ENCODE measurements at places on chromosomes 1 and 21. TPM values are rescaled to one million over a fixed set of nuclear protein-coding genes. Genes with fewer than 3 reads are reported as not detected.

NDUFV3 gene
- total RNA-seq: 24.4 TPM

CFAP107 gene
- not detected for total RNA-seq

TEDDM1 gene
- not detected for total RNA-seq

KRTAP19-3 gene
- not detected for total RNA-seq

LHX8 gene
- not detected for total RNA-seq

NUP133 gene
- total RNA-seq: 65.3 TPM

- no peaks in the 10 kb centered on the region for H3K27me3 ChIP-seq
- H3K4me1 ChIP-seq: peaks cover 34% of the 10 kb centered on the region
- no peaks in the 10 kb centered on the region for H3K36me3 ChIP-seq
- no peak for DNase-seq
Measured at GRCh38 chr1:43769350-43769908, 62.1 kb downstream of the ST3GAL3 start.

DNA sequence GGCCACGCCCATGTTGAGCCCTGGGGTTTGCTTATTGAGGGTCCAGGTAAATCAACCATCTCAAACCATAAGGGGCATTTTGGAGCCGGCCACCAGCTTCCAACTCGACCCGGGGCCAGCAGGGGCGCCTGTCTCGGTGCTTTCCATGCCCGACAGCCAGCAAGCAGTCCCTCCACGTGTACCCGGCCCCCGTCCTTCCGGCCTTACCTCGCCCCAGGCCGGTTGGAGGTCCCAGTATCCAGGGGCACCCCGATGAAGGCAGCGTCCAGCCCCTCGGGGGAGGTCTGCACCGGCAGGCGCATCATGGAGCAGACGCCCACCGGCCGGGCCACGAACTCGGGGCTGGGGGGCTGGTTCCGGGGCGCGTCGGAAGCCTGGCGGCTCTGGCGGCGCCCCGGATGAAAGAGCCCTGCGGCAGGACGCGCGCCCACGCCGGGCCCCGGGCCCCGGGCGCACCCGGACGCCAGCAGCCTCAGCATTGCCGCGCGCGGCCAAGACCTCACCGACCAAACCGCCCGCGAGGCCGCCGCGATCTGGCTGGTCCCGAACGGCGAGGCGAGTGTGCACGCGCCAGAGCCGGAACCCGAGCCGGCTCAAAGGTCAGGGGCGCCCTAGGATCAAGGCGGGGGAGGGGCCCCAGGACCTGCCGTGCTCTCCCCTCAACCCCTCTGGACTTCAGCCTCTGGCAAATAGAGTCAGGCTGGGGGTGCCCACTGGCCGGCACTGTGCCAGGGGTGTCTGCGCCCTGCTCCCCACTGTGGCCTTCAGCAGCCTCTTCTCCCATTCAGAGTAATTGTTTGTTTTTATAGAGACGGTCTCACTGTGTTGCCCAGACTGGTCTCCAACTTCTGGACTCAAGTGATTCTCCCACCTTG lies at the start of gene AGMAT:
Gene AGMAT, minus strand, starts transcription at position 563 of the 875 bp plus-strand sequence. Its CDS starts 84 bp downstream, at position 479.
- H3K27me3 ChIP-seq: peaks cover 20% of the 10 kb centered on the region
- no peaks in the 10 kb centered on the region for H3K36me3 ChIP-seq
- H3K27ac ChIP-seq: no peak within 1 kb of the TSS
- peak; percentile 73 for DNase-seq

GRCh38 chr21:42900446-42900845 lies 7.3 kb downstream of the NDUFV3 start:
- H3K36me3 ChIP-seq: no peaks in the 10 kb centered on the region
- no peaks in the 10 kb centered on the region for H3K4me1 ChIP-seq
- H3K4me3 ChIP-seq: no peak overlapping the region

DNA sequence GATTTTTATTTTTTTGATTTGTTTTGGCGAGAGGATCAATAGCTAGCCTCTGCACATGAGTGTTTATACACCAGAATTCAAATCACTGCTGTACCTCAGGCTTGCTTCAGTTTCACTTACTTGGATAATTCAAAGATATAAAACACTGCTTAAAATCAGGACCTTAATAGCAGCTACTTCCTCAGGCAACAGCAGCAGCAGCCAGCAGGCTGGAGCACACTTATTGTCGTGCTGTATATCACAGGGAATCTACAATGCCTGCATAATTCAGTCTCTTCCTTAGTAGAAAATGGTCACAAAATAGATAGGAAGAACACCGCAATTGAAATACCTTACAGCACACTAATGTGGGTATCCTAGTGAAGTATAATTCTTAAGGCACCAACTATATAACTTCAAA lies 497.3 kb downstream of the NEGR1 start:
- no peaks in the 10 kb centered on the region for H3K27me3 ChIP-seq
- no peaks in the 10 kb centered on the region for H3K4me1 ChIP-seq
- H3K36me3 ChIP-seq: no peaks in the 10 kb centered on the region
- H3K27ac ChIP-seq: no peak overlapping the region

- no peaks in the 10 kb centered on the region for H3K4me1 ChIP-seq
- H3K27me3 ChIP-seq: no peaks in the 10 kb centered on the region
- no peaks in the 10 kb centered on the region for H3K36me3 ChIP-seq
- no peak overlapping the region for H3K4me3 ChIP-seq
Measured at GRCh38 chr1:170340308-170340707, 191.7 kb upstream of the GORAB start.

DNA sequence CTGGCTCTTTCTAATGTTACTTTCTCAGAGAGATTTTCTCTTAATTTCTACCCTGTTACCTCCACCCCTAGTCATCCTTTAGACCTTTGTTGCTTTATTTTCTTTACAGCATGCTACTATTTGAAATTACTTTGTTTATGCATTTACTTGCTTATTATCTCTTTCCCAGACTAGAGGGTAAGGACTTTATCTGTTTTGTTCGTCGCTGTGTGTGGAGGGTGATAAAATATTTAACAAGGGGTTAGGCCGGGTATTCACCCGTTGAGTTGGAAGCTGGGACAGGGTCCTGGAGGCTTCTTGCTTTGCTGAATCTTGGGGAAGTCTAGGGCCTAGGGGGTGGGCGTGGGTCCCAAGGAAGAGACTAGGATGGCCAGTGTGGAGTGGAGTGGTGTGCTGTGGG lies 43.6 kb downstream of the CDC14A start:
- H3K36me3 ChIP-seq: peaks cover 6% of the 10 kb centered on the region
- H3K4me3 ChIP-seq: no peak overlapping the region
- peaks cover 9% of the 10 kb centered on the region for H3K4me1 ChIP-seq
- no peaks in the 10 kb centered on the region for H3K27me3 ChIP-seq
- H3K27ac ChIP-seq: no peak overlapping the region

GRCh38 chr1:42424201-42424600 lies 31.6 kb downstream of the ZMYND12 start:
- no peak for DNase-seq
- H3K4me3 ChIP-seq: no peak overlapping the region
- H3K36me3 ChIP-seq: no peaks in the 10 kb centered on the region

DNA sequence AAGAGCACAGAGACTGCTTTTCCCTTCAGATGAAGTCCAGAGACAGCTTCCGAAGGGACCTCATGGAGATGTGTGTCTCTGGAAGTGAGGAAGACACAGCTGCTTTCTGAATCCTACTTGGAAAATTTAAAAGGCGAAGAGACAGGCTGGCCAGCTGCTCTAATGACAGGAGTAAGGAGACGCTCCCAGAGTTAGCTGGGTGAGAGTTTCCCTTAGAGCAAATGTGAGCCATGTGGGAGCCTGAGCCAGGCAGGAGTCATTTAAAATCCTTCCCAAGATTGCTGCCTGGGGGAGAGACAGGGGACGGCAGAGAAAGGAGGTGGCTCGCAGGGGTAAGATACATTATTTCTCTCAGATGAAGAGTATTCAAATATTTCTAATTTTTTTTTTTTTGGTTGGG lies 53.1 kb downstream of the ZNF326 start:
- H3K36me3 ChIP-seq: no peaks in the 10 kb centered on the region
- DNase-seq: no peak
- H3K27me3 ChIP-seq: no peaks in the 10 kb centered on the region
- no peaks in the 10 kb centered on the region for H3K4me1 ChIP-seq
- no peak overlapping the region for H3K4me3 ChIP-seq
- no peak overlapping the region for H3K27ac ChIP-seq

GRCh38 chr1:204162494-204163074 lies 3.6 kb downstream of the REN start:
- peak; percentile 81 for DNase-seq
- no peaks in the 10 kb centered on the region for H3K4me1 ChIP-seq
- H3K27ac ChIP-seq: no peak overlapping the region
- no peaks in the 10 kb centered on the region for H3K36me3 ChIP-seq
- no peaks in the 10 kb centered on the region for H3K27me3 ChIP-seq
